ENCODE measurements at places on chromosomes 2 and 18.

GRCh38 chr2:67243919-67244318 lies 153.2 kb upstream of the ETAA1 start:
- DNase-seq: no peak

DNA sequence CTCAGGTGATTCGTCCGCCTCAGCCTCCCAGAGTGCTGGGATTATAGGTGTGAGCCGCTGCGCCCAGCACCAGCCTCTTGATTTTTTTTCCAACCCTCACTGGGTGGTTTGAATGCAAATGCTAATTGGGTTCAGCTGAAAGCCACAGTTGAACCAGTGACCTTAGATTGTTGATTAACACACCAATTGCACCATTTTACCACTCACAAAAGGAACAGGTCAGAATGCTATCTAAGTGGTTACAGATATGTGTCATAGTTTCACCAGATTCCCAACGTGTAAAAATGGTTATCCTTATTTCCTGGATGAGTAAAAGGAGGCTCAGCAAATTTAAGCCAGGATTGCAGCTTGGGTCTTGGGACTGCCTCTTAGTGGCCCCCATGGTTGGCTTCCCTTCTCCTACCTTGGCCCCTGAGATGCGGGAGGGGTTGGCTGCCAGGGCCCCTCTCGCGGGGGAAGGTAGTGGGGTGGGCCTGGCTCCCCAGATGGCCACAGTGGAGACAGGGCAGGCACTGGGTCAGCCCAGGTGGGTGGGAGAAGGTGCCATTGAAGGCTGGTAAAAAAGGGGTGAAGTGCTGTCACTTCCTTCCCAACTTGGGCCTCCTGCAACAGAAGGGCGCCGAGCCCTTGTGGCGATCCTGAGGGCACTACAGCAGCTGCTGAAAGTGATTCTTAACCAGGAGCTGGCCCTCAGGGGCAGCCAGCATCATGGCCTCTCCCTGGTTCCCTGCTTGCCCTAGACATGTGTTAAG lies 164.9 kb upstream of the HAAO start:
- DNase-seq: peak; percentile 43

- DNase-seq: no peak
Measured at GRCh38 chr2:10438688-10439087, 9.4 kb downstream of the ODC1 start.

DNA sequence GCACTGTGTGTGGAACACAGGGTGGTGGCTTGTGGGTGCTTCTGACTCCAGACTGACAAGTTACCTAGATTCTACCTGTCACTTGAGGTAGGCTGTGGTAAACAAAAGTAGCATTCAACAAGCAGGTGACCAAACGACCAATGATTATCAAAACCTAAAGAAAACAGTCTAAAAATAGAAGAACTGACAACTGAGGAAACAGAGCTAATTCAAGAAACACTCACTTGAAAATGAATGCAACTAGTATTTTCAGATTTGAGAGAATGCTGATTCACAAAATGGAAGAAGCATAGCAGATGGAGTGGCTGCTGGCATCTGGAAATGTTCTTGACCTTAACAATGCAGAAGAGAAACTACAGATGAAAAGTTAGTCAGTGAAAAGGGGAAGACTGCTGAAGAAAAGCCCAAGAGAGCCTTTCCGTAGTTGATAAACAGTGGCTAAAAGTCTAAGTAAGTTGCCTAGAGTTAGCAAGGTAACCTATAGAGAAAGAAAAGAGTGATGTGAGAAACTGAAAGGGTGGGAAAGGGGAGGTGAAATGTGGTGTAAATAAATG lies 170.4 kb downstream of the NCK2 start:
- no peak for DNase-seq

DNA sequence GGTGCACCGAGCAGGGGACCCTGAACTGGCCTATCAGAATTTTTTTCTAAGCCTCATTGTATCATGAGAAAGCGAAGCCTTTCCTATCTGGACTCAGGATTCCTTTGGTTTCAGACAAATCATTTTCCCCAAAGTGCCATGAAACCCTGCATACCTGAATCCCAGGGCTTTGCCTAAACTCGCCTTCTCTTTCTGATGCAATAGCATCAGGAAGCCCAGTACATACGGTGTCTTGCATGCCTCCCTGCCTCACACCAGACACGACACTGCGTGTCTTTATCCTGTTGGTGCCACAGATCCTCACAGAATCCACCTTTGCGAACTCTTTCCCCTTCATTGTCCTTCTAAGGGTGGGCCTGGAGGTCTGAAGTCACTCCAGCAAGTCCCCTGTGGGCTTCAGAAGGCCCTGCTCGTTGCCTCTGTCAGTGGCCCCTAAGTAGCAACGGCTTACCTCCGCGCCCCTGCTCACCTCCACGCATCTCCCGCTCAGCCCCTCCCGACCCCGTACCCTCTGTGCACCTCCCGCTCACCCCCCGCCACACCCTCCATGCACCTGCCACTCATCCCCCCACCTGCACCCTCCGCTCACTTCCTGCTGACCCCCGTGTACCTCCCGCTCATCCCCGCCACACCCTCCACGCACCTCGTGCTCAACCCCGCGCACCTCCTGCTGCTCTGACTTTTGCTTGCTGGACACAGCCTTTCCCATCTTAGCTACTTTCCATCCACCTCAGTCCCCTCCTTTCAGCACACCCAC lies 83.4 kb downstream of the TPGS2 start:
- no peak for DNase-seq

DNA sequence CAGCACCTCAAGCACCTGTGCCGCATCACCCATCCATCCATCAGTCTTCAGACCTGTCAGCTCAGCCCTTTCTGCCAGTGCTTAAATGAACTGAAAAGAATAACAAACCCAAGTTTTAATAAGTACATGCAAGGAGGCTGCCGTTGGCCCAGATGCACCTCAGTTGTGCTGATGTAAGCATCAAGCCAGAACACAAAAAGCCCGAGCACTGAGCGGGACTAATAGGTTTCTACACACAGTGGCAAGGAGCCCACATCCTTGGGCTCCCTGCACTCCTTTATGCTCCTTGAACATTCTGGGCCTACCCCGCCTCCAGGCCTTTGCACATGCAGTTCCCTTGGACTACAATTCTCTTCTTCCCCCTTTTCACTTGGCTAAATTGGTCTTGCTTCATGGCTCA lies 165.6 kb downstream of the ALK start:
- no peak for DNase-seq
